ENCODE measurements at places on chromosomes 12 and 14.

- no peak for DNase-seq
Observed at GRCh38 chr14:91931478-91932088, 15.9 kb downstream of the FBLN5 start.

DNA sequence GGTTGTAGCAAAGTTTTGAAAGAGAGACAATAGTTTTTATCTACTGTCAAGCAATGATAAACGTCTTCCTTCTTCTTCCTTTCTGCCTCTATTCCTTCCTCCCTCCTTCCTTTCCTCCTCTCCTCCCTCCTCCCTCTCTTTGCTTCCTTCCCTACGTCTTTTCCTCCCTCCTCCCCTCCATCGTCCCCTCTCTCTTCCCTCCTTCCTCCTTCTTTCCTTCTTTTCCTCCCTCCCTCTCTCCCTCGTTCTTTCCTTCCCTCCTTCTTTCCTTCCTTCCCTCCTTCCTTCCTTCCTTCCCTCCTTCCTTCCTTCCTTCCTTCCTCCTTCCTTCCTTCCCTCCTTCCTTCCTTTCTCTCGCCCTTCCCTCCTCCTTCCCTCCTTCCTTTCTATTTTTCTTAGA is 82.8 kb upstream of the KCNA1 start:
- DNase-seq = no peak

DNA sequence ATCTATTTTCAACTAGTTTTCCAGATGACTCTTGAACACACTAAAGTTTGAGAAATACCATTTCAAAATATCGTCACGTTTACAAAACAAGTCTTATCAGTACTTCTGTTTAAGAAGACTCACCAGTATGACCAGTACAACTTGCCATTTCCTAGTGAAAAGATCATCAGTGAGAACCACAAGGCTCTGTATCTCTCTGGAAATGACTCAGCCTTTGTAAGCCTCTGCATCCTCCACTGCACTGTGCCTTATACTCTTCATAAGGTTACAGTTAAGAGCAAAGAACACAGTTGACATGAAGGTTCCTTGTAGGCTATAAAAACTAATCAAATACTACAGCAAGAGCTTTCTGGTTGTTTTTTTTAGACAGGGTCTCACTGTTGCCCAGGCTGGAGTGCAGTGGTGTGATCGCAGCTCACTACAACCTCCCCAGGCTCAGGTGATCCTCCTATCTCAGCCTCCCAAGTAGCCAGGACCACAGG is 5.7 kb upstream of the VTI1B start:
- DNase-seq = no peak

GRCh38 chr14:101715210-101716076 is 46.1 kb upstream of the PPP2R5C start:
- no peak for DNase-seq

DNA sequence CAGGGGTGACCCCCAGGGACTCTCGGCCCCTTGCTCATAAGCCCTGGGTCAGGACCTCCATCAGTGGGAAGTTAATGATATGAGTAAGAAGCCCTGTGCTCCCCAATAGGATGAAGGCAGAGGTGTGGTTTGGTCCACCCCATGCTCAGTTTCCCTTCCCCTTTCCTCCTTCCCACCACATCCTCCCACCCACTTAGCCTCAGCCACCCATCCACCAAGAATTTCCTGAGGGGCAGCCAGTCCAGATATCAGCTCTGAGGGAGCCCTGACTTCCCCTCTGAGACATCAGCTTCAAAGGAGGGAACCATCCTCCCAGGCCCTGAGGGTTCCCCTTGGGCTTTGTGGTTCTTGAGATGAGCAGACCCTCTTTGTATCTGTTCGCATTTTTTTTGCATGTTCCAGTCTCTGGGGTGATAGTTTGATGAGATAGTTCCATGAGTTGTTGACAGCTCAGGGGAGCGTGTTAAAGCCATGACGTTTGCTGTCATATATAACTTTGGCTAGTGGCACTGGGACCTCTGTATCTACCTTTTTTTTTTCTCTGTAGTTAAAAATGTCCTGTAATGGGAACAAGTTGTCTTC is 71.2 kb downstream of the LGMN start:
- DNase-seq = no peak

- no peak for DNase-seq
Observed at GRCh38 chr12:116934908-116935705, 24.4 kb downstream of the FBXW8 start.

Measured in NCI-H187 treated with DMSO at 0.1 percent for 48 hours (cell line).